ENCODE measurements at places on chromosomes 12 and 14. TPM values are rescaled to one million over a fixed set of nuclear protein-coding genes. Genes with fewer than 3 reads are reported as not detected.
A peak's percentile ranks its signal among the peaks of the same experiment; 100 is the strongest.

Gene AMHR2
- total RNA-seq = not detected

Gene GPR162
- not detected for total RNA-seq

Gene MAP1LC3B2
- not detected for total RNA-seq

GRCh38 chr14:102264775-102265174, 40.2 kb downstream of the MOK start:
- DNase-seq = no peak

- no peak for DNase-seq
These were observed at the start of gene CD9 for GRCh38 chr12:6200256-6201212. TSS of gene CD9 (plus strand) at chr12:6200400. CDS start at chr12:6200500, 100 bp downstream.

DNA sequence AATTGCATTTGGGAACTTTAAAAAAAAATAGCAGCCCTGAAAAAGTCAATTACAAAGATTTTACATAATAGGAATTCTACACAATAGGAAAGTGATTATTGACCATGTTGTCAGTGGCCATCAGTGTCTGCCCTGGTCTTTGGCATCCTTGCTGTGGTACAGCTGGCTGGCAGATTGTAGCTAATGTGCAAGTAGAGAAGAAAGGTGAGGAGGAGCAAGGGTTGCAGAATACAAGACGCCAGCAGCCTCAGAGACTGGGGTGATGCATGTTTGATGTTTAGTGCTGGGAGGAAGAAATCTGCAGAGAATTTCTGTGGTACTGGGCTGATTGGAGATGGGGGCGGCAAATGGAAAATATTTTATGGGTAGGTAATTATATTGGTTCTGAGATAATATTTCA, 322.9 kb downstream of the TMEM117 start:
- DNase-seq = no peak

- DNase-seq = peak; percentile 14
These were observed 583 bp upstream of the SDR39U1 start for GRCh38 chr14:24443053-24443665.

GRCh38 chr12:87157791-87158190, 871.4 kb downstream of the C12orf50 start:
- DNase-seq = no peak

DNA sequence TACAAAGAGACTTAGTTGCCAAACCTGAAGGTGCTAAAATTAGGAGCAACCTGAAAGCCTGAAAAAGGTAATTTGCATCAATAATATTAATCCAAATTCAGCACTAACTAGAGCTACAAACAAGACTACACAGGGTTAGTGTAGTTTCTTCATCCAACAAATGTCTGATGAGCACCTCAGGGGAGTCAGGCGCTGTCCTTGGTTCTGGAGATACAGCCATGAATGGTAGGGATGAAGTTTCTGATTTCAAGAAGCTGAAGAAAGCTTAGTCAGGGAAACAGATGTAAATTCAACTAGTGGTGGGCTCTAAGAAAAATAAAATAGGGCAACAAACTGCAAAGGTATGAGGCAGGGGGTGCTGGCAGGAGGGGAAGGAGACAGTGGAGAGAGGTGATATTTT, 266.3 kb downstream of the GLT1D1 start:
- DNase-seq = no peak

DNA sequence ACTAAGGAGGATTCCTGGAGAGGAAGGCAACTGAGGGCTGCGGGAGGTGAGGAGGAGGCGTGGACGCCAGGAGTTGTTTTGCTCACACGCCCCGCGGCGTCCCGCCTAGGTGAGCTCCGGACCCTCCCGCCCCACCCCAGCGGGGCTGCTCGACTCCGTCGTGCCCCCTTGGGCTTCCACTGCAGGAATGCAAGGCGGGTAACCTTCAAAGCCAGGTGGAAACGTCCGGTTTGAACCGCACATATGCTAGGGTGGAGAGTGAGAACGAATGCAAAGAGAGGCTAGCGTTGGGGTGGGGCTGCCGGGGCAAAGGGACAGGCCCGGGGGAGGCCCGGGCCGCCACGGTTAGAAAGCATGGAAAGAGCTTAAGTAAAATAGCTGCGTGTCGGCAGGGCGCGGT, 5.4 kb upstream of the DPPA3 start:
- DNase-seq = no peak
